NCI-H446 treated with DMSO at 0.1 percent for 48 hours (cell line): ENCODE measurements at places on chromosomes 6 and 20.

DNA sequence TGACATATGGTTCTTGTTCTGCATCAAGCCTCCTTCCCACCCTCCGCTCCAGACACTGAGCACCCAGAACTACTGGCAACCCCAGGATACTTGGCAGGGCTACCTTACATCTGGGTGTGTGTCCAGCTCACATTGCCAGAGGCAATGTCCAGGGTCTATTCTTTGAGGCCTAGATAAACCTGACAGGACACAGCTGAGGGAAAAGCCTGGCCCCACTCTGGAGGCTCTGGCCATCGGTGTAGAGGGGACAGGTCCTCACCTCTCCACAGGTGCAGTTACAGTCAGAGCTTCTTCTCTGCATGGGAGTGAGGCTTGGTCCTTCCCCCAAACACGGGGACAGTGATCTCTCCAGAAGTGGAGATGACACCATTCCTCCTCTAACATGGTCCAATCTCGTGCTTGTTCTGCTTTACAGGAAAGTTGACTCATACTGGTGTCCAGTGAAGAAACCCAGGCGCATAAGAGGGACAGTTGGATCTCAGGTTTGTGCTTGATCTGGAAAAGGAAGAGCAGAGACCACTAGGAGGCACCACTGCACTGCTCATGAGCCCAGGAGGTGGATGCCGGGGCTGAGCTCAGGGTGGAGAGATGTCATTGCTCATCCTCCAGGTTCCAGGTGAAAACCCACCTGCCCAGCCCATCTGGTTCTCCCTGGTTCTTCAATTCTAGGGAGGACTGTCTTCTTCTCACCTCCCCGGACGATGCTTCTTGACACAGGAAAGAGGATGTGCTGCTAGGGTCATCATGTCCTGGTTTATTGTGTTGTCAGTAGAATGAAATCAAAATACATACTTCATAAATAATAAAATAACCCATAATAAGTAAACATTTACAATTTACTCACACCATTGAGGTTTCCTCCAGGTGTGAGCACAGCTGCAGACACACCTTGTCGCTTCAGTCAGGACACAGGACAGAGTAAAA lies 14.7 kb downstream of the HLA-F start:
- peak; percentile 7 for DNase-seq

DNA sequence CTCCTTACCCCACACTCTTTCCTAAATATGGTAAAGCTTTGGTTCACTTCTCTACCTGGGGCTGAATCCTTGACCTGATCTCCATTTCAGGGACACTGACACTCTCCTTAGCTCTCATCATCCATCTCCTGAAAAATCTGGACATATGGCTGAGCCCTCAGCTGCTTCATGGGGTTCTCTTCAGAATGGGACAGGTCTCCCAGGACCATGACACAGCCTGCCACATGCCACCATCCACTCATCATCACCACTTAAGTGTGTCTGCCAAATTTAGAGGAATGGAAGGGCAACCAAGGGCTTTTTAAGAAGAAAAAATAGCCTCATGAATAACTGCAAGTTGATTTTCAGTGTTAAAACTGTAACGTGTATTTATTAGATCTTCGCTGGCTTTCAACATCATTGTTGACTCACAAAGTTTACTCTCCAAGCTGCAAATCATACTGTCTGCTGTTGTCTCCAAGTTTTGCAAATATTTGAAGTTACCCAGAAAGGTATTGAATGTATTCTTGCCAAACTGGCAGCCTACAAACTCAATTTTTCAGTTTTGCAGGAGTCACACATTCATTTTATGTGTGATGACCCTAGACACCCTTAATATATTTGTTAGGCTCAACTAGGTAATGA lies 41.1 kb downstream of the HS3ST5 start:
- no peak for DNase-seq

- no peak for DNase-seq
These were observed 35.2 kb downstream of the AK9 start for GRCh38 chr6:109655761-109656262.

- DNase-seq: no peak
These were observed 90.5 kb downstream of the UNC5CL start for GRCh38 chr6:40948570-40948969.

GRCh38 chr20:34449674-34450592 lies 66.3 kb upstream of the DYNLRB1 start:
- DNase-seq: no peak

DNA sequence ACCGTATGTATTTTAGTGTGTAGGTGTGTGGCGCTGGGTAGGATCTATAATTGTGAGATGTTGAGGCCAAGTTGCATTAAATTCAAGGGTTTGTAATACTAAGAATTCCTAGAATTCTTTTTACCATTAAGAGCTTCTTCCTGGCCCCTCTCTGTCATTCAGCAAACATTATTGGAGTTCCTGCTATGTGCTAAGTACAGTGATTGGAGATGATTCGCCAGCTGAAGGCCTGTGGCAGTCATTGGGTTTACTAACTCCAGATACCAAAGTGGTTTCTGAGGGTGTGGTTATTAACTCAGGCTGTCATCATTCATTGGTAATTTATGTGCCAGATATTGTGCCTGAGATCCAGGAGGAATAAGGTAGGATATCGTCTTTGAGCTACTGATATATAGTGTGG lies 167.1 kb downstream of the LAMA2 start:
- no peak for DNase-seq

DNA sequence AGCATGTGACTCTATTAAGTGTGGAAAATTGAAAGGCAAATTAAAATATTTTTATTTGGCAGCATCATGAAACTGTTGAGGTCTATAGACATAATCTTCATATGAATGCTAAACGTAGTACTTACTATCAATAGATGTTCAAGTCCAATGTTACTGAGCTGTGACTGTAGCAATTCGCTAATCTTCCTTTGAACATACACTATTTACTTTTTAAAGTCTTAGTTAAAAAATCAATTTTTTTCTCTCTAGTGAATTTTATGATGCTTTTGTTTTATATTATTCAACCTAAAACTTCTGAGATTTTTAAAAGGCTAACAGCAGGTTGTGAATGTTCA lies 85.2 kb upstream of the ELOVL5 start:
- DNase-seq: no peak

- DNase-seq: no peak
These were observed 121.0 kb downstream of the QRSL1 start for GRCh38 chr6:106750142-106750918.

DNA sequence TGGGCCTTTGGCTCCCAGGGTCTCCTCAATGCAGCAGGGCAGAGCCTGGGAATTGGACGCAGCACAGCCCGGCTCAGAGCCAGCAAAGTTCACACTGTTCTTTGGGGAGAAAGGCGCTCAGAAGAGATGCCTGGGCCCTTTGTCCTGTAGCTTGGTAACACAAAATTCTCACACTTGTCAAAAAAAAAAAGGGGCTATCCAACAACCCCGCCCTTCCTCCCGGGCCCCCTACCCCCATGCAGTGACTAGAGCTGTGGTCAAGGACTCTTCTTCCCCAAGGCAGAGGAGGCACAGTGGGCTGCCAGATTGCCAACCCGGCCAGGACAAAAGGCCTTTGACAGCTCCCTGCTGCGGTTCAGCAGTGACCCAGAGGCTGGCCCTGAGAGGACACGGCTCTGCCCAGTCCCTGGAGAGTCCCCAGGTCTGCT lies 2.0 kb downstream of the NKAIN4 start:
- no peak for DNase-seq

- no peak for DNase-seq
These were observed 68.8 kb upstream of the IYD start for GRCh38 chr6:150299873-150300485.

DNA sequence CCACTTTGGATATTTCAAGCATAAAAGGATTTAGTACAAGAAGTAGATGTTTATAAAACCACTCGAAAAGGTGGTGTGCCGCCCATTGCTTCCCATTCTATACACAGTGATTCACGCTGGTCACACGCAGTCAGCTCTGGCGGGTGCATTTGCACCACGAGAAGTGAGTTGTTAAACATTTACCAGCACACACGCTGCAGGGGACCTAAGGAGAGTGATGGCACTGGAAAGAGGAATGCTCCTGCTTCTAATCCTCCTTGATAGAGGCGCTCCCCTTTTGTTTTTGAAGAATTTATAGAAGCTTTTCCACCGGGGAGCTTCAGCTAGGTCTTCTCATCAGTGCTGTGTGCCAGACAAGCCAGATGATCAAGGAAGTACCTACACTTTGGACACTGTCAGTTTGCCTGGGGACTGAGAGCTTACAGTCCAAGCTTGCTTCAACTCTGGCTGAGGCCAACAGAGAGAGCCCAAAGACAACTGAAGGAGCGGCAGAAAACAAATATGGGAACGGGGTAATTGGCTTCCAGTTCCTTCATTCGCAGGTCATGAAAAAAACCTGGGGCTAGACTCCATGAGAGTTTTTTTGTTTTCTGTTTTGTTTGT lies 31.2 kb downstream of the MUC22 start:
- no peak for DNase-seq

DNA sequence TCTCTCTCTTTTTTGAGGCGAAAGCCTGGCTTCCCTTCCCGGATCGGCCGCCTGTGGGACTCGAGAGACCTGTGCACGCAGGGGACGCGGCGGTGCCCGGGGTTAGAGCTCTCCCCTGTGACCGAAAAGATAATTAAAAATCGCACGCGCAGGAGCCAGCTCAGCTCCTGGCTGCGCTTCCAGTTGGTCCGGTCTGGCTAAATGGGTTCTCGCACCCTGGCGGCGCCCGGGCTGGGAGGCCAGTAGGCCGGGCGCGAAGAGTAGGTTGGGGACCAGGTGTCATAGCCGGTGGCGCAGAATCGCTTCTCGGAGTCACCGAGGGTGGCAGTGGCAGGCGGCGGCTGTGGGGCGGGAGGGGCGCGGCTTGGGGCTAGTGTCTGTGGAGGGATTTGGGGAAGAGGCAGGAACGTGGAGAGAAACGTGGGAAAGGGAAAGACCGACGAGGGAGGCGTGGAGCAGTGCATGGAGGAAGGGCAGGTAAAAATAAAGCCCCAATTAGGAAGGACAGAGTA lies 41.9 kb upstream of the SUPT3H start:
- no peak for DNase-seq

- no peak for DNase-seq
These were observed 11.7 kb upstream of the FRK start for GRCh38 chr6:116072368-116072767.

- no peak for DNase-seq
These were observed 9.9 kb upstream of the BAK1 start for GRCh38 chr6:33589731-33590530.

DNA sequence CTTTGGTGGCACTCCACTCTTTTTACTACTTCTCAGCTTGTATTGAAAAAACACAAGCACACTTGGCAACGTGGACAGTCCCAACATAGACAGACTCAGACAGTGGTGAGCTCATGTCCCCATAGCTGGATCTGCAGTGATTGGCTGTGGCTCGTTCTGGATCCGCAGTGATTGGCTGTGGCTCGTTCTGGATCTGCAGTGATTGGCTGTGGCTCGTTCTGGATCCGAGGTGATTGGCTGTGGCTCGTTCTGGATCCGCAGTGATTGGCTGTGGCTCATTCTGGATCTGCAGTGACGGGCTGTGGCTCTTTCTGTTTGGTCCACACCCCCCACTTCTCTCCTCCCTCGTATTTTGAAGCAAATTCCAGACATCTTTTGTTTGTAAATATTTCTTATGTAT lies 28.0 kb downstream of the OSBPL2 start:
- no peak for DNase-seq

DNA sequence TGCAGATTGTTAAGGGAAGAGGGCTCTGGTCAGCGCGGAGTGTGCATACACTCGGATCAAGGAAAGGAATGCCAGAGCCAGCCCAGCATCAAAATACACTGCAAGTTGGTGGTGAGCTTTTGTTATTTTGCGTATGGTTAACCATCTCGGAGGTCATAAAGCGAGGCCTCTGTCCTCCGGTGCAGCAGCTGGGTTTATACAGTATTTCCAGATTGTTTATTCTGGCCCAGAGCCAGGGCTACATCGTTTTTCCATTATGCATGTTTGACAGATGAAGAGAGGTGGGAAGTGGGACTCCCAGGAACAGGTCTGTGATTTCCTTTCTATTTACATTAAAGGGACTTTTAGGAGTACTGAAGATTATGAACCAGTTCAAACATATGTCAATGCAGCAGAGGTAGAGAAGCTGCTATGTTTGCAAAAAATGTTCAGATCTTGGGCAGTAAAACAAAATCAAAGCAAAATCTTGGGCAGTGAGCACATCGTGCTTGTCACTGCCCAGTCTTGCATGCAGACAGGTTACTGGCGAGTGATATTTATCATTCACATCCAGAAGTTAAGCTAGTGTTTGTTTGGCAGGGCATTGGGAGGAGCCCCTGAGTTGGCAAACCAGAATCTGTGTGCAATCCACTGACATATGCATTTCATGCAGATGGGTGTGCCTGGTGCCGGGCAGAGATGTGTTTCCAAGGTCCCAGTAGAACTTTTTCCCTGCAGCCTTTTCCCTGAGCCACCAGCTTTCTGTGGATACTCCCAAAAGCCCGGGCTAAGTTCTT lies 256.3 kb upstream of the TAB2 start:
- no peak for DNase-seq

GRCh38 chr6:160088069-160088783 lies 33.4 kb upstream of the SLC22A1 start:
- no peak for DNase-seq

DNA sequence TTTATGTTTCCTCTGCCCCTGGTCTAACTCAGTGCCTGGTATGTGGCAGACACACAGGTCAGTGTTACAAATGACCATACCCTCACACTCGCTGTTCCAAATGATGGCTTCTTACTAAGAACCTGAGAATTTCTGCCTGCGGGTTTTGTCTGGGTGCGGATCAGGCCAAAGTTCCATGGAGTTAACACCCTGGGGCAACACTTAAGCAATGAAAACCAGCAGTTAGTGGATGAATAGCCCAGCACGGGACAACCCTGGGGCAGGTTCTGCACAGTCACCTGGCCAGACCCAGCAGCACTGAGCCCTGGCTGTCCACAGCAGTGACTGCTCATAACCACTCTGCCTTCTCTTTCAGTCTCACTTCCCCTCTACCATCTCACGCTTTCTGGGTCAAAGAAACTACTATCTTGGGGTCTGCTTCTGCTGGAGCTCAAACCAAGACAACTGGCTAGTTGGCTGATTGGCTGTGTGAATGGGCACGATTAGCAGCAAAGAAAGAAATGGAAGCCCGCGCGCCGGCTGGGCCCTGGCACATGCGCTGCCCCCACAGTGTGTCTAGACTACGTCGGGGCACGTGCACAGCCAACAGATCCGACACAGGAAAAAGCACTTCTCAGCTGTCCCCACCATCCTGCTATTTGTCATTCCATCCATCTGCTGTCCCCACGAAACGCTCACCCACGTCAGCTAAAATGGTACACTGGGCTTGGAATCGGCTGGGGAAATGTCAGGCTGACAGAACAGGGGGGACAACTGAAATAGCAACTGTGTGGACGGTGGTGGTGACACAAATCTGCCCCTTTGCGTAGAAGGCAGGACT lies 36.6 kb downstream of the MGME1 start:
- no peak for DNase-seq

DNA sequence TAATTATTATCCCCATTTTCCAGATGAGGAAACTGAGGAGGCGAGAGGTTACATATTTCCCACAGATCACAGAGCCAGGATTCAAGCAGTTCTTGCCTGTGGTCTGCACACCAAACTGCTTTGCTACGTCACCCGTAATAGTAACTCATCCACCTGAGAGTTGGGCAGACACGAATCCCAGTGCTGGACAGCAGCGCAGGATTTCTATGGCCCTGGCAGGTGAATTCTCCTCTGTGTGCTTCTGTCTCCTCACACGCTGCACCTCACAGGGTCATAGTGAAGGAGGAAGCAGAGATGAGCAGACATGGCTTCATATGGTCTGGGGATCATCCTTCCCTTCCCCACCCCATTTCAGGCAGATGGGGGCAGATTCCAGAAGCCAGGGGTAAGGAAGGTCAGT lies 127.0 kb upstream of the LRFN2 start:
- no peak for DNase-seq
